ENCODE measurements at places on chromosomes 1 and 21. TPM values are rescaled to one million over a fixed set of nuclear protein-coding genes. Genes with fewer than 3 reads are reported as not detected.

GRCh38 chr1:40690771-40691537, 550 bp upstream of the NFYC start:
- DNase-seq: no peak

The LAMTOR5 gene
- 121 TPM for total RNA-seq

GRCh38 chr1:38546636-38547035, 312.9 kb downstream of the RRAGC start:
- DNase-seq: no peak

GRCh38 chr1:207817166-207817565, 65.3 kb downstream of the CD46 start:
- no peak for DNase-seq

The IL19 gene
- total RNA-seq: not detected

DNA sequence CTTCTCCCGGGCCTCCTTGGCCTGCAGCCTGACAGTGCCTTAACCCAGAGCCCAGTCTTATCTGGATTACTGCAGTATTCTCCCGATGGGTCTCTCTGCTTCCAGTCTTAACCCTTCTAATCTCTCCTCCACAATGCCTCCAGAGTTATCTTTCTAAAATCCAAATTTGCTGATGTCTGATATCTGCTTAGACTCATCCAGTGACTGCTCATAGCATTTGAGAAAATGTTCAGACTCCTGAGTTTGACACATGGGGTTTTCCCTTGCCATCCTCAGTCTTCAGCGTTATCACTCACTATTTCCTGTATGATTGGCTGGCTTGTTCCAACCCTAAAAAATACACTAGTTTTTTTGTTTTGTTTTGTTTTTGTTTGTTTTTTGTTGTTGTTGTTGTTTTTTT, 102.0 kb downstream of the FMN2 start:
- DNase-seq: no peak

The OR2G6 gene
- total RNA-seq: not detected

DNA sequence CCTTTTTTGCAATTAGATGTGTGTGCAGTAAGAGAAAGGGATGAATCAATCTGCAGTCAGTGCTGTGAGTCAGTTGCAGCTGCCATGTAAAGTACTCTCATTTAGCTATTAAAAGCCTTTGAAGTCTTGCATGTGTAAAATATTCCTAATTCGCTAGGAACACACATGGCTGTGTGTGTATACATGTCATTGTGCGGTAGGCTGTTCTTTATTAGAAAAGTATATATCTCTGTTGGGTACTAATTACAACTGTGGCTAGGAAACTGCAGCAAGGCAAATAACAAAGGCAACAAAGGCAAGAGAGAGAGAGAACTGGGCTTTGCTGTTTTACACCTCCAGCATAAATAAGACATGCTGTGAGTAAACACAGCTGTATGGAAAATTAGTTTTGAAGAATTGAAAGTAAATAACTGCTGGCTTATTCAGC, 41.7 kb downstream of the EPB41 start:
- DNase-seq: no peak

The PRAMEF13 gene
- total RNA-seq: not detected

GRCh38 chr1:185574139-185574875, 159.9 kb upstream of the HMCN1 start:
- DNase-seq: no peak

The DNALI1 gene
- 28.1 TPM for total RNA-seq

GRCh38 chr1:159940006-159940620, 5.3 kb downstream of the IGSF9 start:
- DNase-seq: no peak

DNA sequence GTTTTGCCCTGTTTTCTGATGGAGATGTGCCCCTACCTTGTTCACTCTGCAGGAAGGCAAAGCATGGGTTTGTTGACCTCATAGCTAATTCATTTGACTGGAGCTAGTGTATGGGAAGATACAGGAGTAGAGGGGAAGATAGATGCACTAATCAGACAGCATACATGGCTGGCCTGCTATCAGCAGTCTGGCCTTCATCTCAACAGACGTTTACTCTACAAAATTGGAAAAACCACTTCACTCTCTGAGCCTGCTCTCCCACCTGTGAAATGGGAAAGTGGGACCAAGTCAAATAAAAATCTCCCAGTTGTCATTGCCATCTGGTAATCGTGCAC, 235.2 kb upstream of the RAB4A start:
- DNase-seq: no peak

- no peak for DNase-seq
Observed at GRCh38 chr1:92961896-92962752, 862 bp upstream of the DIPK1A start.

- no peak for DNase-seq
Observed at GRCh38 chr1:173248247-173248940, 41.3 kb upstream of the TNFSF4 start.

- DNase-seq: no peak
Observed at GRCh38 chr1:207870306-207871031, 40.5 kb downstream of the CD34 start.

The LRRC38 gene
- total RNA-seq: not detected

The EXTL2 gene
- total RNA-seq: 10.2 TPM

GRCh38 chr1:51073456-51073855, 28.6 kb upstream of the C1orf185 start:
- DNase-seq: no peak

DNA sequence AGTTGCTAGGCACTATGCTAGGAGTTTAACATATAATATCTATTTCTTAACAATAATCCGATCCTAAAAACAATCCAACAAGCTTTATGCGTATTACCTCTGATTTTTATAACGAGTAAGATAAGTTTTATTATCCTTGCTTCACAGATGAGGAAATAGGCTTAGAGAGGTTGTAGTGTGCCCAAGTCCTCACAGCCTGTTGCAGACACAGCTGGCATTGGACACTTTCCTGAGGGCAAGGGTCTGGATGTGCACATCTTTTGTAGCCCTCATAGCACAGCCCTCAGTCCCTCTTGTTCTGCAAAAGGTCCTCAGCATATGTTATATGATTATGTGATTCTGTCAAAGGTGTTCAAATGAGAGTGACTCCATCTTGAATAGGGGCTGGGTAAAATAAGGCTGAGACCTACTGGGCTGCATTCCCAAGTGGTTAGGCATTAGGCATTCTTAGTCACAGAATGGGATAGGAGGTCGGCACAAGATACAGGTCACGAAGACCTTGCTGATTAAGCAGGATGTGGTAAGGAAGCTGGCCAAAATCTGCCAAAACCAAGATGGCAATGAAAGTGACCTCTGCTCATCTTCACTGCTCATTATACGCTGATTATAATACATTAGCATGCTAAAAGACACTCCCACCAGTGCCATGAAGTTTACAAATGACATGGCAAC, 75.7 kb upstream of the F3 start:
- no peak for DNase-seq

GRCh38 chr1:205918955-205919746, 24.1 kb downstream of the SLC26A9 start:
- peak; percentile 73 for DNase-seq

The NBPF6 gene
- not detected for total RNA-seq

The WDR64 gene
- total RNA-seq: not detected

The OLIG2 gene
- total RNA-seq: not detected

- no peak for DNase-seq
Observed at GRCh38 chr1:119646521-119647227, 1.4 kb downstream of the ZNF697 start.

DNA sequence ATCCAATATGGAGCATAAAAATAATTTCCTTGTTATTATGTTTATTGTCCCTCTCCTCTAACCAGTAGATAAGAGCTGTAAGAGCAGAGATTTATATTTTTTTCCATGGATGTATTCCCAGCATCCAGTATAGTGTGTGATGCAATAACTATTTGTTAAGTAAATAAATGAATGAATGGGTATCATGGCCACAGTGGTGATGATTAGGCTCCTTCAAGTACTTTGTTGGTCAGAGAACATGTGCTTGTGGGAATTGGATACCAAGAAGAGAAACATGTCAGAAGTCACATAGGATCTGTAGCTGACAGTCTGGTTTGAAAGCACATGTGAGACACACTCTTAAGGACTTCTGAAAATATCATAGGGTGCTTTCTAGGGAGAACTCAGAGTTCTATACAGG, 588.5 kb downstream of the AGBL4 start:
- no peak for DNase-seq

The SPOCD1 gene
- 21.6 TPM for total RNA-seq

GRCh38 chr21:34204481-34205439, 131.4 kb downstream of the MRPS6 start:
- no peak for DNase-seq

The CYP4Z1 gene
- total RNA-seq: 1.4 TPM

The MXRA8 gene
- 39.3 TPM for total RNA-seq

DNA sequence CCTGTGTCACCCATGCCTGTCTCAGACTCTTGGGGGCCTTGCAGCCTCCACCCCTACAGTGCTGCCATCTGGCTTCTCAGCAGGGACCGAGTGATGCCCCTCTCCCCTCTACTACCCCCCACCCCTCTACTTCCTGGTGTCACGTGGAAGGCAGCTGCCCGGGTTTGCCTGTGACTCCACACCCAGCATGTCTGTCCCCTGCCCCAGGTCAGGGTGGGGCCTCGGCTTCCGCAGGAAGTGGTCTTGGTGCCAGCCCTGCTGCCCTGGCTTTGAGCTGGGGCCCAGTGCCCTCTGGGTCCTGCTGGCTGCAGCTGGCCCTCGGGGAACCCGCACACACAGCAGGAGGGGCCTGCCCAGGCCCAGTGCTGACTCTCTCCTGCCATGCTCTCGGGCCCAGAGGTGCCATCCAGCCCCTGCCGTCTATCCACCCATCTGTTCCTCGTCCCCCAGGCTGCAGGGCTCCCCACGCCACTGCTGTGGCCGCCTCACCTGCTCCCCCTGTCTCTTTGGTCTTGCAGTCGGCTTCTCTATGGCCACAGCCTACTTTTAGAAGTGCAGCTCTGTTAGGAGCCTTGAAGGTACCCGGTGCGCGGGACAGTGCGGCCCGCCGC, 24.0 kb downstream of the PLCH2 start:
- no peak for DNase-seq

The RGSL1 gene
- total RNA-seq: not detected

- no peak for DNase-seq
Observed at GRCh38 chr1:229388897-229389580, 44.9 kb downstream of the ACTA1 start.

The FPGT gene
- total RNA-seq: 23.0 TPM

DNA sequence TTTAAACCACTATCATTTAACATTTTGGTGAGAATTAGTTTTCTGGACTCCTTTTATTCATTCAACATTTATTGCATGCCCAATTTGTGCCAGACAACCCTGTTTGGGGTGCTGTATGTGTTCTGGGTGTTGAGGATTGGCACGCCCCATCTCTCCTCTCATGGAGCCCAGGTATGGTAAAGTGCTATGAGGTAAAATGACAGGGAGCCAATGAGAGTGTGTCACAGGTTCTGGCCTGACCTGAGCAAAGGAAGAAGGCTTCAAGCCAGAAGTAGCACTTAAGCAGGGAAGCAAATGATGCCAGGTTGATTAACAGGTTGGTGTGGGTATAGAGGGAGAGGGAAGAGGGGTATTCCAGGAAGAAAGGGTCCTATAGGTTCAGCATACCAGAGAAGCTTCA, 21.1 kb upstream of the SLC22A15 start:
- DNase-seq: no peak

DNA sequence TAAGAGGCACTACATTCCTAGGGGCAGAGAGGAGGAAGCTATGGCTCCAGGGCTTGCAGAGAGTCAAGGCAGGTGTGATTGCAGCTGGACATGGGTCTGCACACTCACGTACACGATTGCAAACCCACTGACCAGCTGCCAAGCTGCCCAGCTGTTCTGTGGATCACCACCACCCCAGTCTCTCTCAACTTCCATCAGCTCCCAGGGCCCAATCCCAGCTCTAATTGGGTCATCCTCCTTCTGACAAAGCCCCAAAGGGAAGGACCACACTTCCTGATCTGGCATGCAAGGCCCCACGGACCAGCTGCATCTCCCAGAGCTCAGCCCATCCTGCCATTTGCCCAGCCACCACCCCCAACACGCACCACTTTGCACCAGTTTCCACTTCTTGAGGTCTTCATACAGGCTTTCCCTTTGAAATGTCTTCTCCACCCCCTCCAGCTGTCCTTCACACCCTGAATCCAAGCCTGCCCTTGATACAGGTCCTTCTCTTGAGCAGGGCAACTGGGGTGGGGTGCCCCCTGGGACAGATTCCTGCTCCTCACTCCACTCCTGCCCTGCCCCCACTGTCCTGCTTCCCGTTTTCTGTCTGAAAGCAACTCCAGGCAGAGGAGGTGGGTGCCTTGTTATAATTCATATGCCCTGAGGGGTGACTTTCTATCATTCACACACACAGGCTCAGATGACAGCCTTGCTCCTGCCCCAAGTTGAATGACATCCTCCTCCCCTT, 179.4 kb upstream of the EDN2 start:
- no peak for DNase-seq

DNA sequence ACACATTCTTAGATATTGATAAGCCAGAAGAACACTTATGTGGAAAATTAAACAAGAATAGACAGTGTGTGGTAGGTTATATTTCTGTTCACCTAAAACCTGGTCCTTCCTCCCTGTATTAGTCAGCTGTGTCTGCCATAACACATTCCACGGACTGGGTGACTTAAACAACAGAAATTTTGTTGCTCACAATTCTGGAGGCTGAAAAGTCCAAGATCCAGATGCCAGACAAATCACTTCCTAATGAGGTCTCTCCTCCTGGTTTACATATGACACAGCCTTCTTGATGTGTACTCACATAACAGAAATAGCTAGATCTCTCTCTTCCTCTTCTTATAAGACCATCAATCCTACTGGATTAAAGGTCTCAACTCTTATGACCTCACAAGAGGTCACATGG, 25.7 kb downstream of the JMJD4 start:
- no peak for DNase-seq

The LCA5L gene
- total RNA-seq: 3.0 TPM

DNA sequence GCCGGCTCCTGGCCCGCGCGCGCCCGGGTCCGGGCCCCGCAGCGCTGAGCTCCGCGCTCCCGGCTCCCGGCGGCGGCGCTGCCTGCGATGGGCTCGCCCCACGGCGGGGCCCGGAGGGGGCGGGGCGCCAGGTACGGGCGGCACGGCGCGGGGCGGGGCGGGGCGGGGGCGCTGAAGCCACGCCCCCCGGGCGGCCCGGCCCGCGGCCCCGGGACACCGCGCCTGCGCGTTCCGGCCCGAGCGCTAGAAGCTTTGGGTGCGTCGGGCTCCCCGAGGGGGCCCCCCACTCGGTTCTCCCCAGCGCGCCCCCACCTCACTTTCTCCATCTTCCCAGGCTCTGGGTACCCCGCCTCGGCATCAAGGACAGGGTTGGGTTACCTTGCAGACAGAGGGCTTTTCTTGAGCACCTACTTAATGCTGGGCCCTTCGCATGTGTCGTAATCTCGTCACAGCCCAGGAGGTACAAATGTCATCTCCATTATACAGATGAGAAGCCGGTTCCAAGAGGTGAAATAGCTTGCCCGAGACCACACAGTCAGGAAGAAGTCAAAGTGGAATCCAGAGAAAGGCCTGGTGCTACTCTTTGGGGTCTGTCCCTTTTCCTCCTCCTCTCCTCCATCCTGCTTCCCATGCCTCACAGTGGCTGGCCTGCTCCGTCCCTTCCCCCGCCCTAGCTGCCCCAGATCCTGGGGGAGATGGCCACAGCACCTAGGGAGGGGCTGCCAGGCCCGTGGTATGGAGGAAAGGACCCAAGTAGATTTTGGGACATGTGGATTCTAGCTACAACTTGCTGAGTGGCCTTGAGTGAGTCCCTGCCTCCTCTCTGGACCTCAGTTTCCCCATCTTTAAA, 46.5 kb downstream of the RAP1GAP start:
- peak; percentile 71 for DNase-seq

GRCh38 chr1:231727171-231727570, 100.6 kb downstream of the DISC1 start:
- no peak for DNase-seq

The HS2ST1 gene
- 19.0 TPM for total RNA-seq

All from lower lobe of right lung (tissue), 2 donors.